ENCODE measurements at places on chromosomes 13 and 19. TPM values are rescaled to one million over a fixed set of nuclear protein-coding genes. Genes with fewer than 3 reads are reported as not detected.

Gene LILRA1
- total RNA-seq: not detected

Gene C13orf42
- not detected for total RNA-seq

Gene TTC9B
- 0.79 TPM for total RNA-seq

Gene CLEC4G
- not detected for total RNA-seq

Gene ZNF723
- not detected for total RNA-seq

Gene CGB1
- total RNA-seq: 0.64 TPM

Gene WDR62
- total RNA-seq: 21.2 TPM

Gene MUC16
- total RNA-seq: 0.08 TPM

Gene TMEM145
- 3.9 TPM for total RNA-seq

Gene IL17D
- total RNA-seq: 1.0 TPM

Gene RASGRP4
- total RNA-seq: 0.07 TPM

Gene HS6ST3
- not detected for total RNA-seq

Gene ZNF607
- total RNA-seq: 5.9 TPM

All from A549 treated with CpdA at 1 μM for 4 hours (cell line).